ENCODE measurements at places on chromosomes 12 and 14.

DNA sequence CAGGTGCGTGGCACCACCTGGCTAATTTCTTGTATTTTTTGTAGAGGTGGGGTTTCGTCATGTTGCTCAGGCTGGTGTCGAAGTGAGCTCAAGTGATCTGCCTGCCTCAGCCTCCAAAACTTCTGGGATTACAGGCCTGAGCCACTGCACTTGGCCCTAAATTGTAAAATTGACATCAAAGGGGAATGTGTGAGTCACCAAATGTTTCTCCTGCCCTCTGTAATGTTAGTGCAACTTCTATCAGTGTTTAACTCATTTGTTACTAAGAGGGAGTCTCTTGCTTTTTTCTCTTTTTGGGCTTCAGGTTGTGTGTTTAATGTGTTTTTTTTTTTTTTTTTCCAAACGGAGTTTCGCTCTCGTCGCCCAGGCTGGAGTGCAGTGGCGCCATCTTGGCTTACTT is 2.3 kb downstream of the TULP3 start:
- no peak for DNase-seq

GRCh38 chr12:30136696-30137095 is 353.0 kb upstream of the TMTC1 start:
- DNase-seq, result no peak

- no peak for DNase-seq
Observed at GRCh38 chr14:81936348-81936747, 402.7 kb upstream of the SEL1L start.

DNA sequence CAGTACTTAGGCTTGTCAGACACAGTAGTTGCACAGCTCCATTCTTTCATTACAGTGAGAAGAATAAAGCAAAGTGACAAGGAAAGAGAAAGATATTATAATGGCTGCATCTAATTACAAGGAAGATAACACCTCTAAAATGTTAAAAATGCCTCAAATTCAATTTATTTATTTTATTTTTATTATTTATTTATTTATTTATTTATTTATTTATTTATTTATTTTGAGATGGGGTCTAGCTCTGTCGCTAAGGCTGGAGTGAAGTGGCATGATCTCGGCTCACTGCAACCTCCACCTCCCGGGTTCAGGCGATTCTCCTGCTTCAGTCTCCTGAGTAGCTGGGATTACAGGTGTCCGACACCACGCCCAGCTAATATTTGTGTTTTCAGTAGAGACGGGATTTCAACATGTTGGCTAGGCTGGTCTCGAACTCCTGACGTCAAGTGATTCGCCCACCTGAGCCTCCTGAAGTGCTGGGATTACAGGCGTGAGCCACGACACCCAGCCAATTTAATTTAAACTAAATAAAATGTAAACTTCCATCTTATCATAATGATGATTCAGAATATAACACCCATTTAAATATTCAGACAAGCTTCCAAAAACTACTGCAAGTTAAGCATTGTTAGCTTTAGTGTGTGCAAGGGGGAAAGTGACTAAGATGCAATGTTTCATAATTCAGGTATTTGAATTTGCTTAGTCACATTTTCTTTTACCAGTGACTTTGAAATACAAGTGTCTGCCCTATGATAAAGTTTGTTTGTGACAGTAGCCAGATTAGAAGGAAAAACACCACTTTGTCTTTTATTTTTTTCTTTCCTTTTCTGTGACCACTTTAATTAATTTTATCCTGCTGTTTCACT is 2.4 kb upstream of the CFAP54 start:
- DNase-seq, result no peak

DNA sequence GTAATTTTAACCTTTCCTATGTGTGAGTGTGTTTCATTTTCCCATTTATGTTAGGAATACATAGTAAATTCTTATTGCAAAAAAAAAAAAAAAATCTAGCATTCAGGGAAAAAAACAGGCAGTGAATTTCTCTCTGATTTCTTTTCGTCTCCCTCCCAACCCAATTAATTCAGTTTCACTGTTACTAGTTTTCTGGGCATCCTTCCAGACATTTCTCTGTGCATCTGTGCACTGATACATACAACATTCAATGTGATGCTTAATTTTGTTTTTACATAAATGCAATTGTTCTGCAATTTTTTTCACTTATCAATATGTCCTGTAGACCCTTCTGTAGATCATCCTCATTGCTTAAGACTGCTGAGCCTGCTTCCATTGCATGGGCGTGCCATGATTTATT is 694.3 kb upstream of the TBX3 start:
- DNase-seq, result no peak

DNA sequence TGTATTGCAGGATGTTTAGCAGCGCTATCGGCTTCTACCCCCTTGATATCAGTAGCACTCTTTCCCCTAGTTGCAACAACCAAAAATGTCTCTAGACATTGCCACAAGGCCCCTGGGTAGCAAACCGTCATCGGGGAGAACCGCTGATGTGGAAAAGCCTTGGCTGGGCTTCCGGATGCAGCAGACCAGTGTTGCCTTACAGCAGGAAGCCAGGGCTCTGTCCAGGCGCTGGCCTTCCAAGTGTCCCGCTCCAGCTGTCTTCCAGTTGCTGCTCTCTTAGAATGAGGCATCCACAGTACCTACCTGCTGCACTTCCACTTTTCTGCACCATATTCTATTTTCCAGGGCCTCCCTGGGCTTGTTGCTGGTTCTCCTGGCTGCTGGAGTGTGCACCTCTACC is 22.6 kb upstream of the SLC10A1 start:
- DNase-seq, result no peak

DNA sequence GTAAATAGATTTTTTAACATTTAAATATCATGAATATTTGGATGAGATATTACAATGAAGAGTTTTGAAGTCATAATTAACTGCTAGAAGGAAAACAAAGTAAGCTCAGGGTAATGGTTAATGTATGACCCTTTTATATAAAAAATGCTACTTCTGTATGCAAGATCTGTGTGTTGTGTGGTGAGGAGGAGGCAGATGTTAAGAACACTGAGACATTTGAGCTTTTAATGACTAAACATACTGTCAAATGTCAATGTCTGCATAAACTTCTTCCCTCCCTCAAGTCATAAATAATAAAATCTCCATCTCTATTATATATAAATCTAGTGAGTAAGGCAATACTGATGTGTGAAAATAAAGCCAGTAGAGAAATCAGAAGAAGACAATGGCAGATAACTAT is 1.4 kb downstream of the TPH2 start:
- DNase-seq, result no peak

- DNase-seq, result no peak
Observed at GRCh38 chr12:42396473-42397259, 70.7 kb downstream of the PPHLN1 start.

- DNase-seq, result no peak
Observed at GRCh38 chr12:115401761-115402160, 717.8 kb upstream of the TBX3 start.

DNA sequence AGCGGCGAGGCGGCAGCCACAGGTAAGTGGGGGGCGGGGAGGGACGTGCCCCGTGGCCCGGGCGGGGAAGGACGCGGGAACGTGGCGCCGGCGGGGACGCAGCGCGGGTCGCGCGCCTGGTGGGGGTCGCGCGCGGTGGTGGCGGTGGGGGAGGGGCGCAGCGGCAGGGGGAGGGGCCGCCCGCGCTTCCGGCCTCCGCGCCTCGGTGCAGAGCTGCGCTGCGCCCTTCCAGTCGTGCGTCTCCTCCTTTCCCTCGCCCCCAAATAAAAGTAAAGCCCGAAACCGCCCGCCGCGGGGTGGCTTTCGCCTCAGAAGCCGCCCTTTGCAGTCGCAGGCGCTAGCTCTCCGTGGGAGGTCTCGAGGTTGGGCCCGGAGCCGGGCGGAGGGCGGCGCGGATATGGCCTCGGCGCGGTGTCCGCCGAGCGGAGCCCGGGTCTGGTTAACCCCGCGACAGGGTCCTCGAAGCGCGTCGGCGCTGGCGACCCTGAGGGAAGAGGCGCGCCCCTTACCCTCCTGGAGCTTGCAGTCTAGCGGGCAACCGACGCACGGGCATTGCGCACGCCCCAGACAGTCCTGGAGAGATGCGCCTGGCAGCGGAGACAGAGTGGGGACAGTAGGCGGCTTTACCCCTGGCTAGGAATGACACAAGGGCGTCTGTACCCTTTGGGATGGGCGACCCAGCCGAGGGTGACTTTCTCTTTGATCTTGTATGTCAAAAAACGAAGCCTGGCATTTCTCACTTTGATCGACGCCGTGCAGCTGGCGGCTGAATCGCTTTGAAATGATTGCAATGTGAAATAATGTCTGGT is 589 bp downstream of the ATF1 start:
- peak; percentile 85 for DNase-seq

DNA sequence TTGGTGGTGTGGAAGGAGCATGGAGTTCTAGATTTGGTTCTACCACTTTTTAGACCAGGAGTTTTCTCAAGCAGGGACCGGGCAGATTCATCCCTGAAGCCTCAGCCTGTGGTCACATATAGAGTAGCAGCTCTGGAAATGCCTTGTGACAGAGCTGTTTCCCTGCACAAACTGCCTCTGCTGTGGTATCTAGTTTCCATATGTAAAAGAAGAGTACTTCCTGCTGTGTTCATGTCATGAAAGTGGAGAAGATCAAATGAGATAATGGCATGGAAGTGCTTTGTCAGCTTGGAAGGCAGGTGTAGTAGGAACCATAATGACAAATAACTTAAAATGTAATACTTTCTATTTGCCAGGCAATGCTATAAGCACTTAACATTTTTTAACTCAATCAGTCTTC is 26.1 kb downstream of the OTUB2 start:
- DNase-seq, result no peak

DNA sequence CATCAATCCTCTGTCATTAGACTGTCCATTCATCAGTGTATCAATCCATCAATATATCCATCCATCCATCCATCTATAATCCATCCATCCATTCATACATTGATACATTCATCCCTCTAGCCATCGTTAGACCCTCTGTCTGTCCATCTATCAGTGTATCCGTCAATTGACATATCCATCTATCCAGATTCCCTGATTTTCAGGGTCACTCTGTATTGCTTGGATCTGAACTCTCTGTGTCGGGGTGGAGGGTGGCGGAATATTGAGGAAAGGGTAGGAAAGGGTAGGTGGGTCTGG is 17.1 kb downstream of the SDSL start:
- no peak for DNase-seq

- DNase-seq, result no peak
Observed at GRCh38 chr12:51160814-51161459, 12.0 kb downstream of the TFCP2 start.

GRCh38 chr14:68607867-68608573 is 184.8 kb downstream of the ZFP36L1 start:
- no peak for DNase-seq

- DNase-seq, result no peak
Observed at GRCh38 chr12:131918311-131919050, 10.6 kb upstream of the PUS1 start.

- DNase-seq, result peak; percentile 84
Observed at GRCh38 chr12:64679487-64680001, 69.2 kb downstream of the RASSF3 start.

Data from CD4-positive, alpha-beta T cell treated with Interleukin-17A for 1 hour (primary cell).